Pons (tissue), 1 donor: ENCODE measurements at places on chromosomes 5 and 9.

DNA sequence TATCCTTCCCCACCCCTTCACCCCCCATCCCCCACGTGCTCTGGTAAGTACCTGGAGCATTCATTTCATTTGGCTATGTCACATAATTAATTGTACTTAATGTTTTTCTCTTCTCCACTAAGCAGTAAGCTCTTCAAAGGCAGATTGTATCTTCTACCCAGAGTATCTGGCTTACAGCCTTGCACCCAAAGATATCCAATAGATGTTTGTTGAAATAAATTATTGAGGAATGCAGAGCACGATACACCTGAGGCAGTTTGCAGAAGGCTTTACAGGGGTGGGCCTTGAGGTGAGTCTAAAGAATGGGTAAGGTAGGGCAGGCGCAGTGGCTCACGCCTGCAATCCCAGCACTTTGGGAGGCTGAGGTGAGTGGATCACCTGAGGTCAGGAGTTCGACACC is 2.5 kb upstream of the SOWAHA start:
- no peak for DNase-seq

DNA sequence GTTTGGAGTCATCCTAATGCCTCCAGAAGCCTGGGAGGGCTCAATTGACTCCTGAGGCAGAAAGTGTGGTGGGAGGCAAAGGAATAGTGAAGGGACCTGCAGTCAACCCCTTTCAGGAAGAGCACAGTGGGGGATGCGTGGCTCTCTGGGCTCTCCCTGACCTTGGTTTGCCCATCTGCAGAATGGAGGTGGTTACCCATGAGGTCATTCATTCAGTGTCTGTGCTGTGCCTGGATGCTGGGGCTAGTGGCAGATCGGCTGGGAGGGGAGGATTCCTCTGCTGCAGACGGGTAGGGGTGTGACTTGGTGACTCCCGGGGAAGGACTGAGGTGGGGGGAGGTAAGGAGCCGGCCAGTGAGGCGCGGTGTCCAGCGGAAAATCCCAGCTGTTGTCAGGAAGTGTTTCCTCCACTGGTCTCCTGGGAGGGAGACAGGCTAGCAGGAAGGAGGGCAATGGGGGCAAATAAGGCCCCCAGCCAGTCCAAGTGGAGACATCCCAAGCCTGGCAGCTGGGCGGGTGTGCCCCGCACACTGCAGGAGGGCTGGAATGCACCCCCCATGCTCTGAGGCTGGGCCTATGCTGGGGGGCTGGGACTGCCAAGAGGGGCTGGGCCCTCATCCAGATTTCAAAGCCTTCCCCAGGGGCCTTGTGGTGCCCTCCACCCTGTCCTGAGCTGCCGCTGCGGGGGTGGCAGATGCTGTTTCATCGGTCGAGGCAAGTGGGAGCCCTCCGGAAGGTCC is 10.9 kb downstream of the CXXC5 start:
- no peak for DNase-seq

- DNase-seq: no peak
Measured at GRCh38 chr5:39948341-39948740, 523.6 kb upstream of the DAB2 start.

GRCh38 chr9:110027671-110028081 is 180.3 kb downstream of the C9orf152 start:
- DNase-seq: peak; percentile 69

DNA sequence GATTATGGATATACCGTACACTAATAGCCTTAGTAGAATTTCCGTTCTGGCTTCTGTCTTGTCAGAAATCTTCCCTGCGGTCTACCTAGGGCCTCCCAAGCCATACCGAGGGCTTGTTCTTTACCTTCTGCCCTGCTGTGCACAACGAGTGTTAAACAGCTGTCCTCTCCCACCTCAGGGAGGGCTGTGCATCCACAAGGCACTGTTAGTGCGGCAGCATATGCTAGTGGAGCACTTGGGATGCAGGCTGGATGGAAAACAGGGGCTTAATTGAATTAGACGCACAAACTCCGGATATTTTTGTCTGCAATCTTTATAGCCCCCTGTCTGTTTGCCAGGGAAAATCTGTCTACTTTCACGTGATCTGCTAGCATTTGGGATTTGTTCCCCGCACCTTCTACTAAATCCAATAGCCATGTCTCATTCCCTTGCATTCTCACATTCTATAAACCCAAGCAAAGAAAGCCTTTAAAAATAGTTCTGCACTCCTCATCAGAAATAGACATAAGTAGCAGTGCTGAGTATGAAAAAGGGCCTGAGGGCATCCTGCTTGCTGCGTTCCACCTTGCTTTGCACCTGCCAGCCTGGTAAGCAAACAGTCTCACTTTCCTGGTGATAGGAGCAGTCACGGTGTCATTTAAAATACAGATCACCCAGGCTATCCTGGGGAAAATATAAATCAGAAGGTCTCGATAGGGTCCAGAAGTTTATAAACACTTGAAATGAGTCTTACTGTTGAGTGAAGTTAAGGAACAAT is 382.6 kb downstream of the RASEF start:
- no peak for DNase-seq

DNA sequence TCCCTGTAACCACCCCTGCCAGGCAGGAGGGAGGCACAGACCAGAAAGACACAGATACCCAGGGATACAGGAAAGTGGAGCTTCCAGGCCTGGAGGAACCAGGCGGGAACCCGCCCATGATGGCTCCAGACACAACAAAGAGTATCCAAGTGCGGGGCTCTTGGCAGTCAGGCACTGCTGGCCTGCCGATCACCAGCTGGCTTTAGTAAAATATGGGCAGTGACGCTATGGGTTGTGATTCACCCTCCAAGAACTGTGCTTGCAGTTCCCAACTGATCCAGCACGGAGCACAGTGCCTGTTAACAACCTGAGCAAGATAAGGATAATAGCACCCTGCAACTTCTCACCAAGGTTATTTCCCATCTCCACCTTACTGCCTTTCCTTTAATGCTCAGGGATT is 463.3 kb downstream of the IRX1 start:
- DNase-seq: no peak

- DNase-seq: no peak
Measured at GRCh38 chr5:55966284-55966683, 28.5 kb downstream of the IL6ST start.

- DNase-seq: no peak
Measured at GRCh38 chr9:137670391-137671195, 51.8 kb downstream of the EHMT1 start.

DNA sequence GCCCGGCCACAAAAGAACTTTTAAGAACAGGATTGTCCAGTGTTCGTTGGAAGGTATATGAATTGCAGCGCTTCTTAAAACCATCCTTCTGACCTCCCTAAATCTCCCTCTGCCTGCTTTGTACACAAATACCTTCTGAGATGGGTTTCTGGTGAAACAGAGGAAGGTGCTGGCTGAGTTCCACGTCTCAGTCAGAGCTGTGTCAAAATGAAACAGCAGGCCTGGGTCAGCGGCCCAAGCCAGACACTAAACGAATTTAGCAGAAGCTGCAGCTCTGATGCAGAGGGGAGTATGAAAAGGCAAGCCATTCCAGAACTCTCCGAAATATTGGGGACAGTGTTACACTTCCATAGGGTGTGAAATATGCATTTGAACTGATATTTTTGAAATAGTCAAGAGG is 37.8 kb upstream of the CRB2 start:
- DNase-seq: peak; percentile 52

DNA sequence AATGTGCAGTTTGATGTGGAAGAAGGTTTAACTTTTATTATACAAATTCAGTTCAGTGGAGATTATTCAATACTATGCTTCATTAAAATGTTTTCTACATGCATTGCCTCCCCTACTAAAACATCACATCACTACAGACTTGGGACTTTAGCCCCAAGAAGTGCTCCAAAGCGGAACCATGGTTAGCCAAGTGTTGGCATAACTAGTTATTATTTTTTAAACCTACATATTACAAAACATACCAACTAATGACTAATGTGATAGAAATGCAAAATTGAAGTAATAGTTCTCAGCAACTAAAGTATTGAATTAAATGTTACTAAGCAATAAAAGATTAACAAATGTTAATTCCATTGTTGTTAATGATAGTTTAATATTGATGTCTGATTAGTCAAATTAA is 74.5 kb downstream of the XRCC4 start:
- no peak for DNase-seq
